ENCODE measurements at places on chromosomes 7 and 10.

- no peak for DNase-seq
These were observed 3.5 kb downstream of the DGKB start for GRCh38 chr7:14899030-14899429.

- DNase-seq, result no peak
These were observed 16.5 kb downstream of the GBF1 start for GRCh38 chr10:102261842-102262241.

GRCh38 chr10:58264780-58265179 is 2.9 kb downstream of the IPMK start:
- no peak for DNase-seq

- DNase-seq, result no peak
These were observed 265.5 kb upstream of the POT1 start for GRCh38 chr7:125195156-125195555.

GRCh38 chr10:35668865-35669650 is 27.0 kb upstream of the FZD8 start:
- DNase-seq, result no peak

- DNase-seq, result no peak
These were observed 6.3 kb upstream of the RHOBTB1 start for GRCh38 chr10:60950300-60950699.

- no peak for DNase-seq
These were observed 171.5 kb upstream of the SP4 start for GRCh38 chr7:21256310-21256877.

DNA sequence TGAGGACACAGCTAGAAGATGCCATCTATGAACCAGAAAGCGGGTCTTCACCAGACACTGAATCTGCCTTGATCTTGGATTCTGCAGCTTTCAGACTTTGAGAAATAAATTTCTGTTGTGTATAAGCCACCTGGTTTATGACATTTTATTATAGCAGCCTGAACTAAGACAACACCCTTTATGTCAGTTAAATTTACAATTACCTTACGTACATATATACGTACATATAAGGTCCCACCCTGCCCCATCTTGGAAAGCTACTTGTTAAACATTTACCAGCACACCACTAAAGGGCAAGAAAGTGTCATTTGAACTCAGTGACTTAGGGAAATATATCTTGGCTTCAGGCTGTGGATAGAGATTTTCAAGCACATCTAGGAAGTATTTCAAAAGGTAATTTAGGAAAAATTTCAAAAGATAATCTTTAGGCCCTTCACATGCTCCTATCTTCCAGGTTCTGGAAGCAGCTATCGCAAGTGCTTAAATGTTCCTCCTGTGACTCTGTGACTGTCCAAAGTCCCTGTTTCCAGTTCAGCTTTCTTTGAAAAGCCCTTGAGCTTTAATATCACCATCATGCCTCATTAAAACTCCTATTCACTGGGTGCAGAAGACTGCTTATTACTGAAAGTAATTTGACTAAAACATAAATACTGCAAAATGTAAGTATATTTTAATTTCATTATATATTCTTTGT is 9.6 kb upstream of the SRI start:
- DNase-seq, result no peak

- DNase-seq, result no peak
These were observed 26.1 kb downstream of the SYPL1 start for GRCh38 chr7:106086062-106086461.

DNA sequence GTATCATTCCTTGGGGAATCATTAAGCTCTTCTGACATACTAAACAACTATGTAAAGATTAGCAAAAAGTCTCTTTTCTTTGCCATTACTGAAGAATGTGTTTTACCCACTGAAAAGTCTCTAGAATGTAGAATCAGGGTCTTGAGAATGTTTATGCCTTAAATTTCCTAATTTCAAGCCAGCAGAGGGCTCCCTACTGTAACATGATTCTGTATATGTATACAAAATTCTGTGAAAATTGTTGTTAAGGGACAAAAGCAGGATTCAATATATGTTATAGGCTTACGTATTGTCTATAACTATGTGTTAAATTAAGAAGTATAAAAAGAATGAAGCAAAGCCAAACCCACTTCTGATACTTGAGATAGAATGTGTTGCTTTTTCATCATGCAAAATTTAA is 296.9 kb upstream of the DGKB start:
- DNase-seq, result no peak

DNA sequence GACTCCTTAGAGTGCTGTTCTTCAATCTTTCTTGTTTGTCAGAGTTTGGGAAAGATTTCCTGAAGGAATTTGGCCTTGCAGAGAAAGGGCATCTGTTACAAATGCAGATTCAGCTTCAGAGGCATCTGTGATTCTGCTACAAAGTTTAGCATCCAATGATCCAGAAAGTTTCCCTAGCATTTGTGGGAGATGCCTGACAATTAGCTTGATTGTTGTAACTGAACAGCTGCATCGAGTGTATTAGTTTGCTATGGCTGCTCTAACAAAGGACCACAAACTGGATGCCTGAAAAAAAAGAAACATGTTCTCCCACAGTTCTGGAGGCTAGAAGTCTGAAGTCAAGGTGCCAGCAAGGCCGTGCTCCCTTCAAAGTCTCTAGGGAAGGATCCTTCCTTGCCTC is 365.1 kb downstream of the GRID1 start:
- no peak for DNase-seq

GRCh38 chr7:2399848-2400587 is 3.4 kb upstream of the CHST12 start:
- no peak for DNase-seq

- DNase-seq, result no peak
These were observed 31.0 kb downstream of the CYP3A5 start for GRCh38 chr7:99648843-99649242.

- no peak for DNase-seq
These were observed 104.7 kb upstream of the LRGUK start for GRCh38 chr7:134022286-134022911.

GRCh38 chr10:1685699-1686490 is 51.4 kb downstream of the ADARB2 start:
- DNase-seq, result no peak

- no peak for DNase-seq
These were observed 23.9 kb downstream of the SCD start for GRCh38 chr10:100370714-100371481.

DNA sequence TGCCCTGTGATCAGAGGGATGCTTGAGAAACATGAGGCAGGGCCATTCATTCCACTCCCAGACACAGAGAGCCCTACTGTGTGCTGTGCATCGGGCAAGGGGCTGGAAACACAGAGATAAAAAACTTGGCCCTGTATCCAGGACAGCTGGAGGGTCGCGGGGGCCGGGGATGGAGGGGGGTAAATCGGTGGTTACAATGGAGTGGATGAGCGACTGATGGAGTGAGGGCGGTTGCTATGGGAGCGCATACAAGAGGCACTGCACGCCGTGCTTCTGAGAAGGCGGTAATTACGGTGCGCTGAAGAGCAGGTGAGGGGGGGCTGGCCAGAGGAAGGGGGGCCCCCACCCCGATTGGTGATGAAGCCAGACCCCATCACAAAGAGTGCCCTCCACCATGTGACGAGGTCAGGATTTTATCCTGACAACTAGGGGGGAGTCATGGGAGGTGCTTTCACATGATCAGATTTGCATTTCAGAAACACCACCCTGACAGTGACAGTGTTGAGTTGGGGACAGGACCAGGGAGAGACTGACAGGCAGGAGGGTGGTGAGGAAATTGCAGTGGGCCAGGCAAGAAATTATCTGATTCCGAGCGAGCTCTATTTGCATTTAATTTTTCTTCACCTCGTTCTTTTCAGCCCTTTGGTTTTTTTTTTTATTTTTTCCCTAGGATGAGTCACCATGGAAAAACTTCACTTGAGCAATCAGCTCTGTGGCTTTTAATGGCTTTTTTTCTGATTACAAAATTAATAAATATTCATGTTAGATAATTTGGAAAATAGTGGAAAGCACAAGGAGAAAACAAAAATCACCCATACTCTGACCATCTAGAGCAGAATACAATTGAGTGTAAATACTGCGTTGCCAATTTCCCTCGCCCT is 7.8 kb downstream of the CPA5 start:
- DNase-seq, result no peak

DNA sequence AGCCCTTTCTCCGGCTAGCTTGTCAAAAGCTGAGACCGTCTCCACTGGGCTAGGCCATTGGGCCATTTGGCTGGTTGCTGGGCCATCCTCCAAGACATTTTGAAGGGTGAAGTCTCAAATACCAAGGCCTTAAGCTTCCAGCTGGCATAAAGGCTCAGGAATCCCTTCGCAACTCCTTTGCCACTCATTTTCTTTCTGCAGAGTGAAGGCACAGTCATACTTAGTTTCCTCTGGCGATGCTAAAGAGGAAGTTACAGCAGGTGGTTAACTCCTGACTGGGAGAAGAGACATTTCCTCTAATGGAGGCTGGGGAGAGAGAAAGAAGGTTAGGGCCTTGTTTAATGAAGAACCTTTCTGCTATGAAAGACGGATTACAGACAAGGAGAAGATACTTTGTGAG is 4.8 kb upstream of the REPIN1 start:
- DNase-seq, result no peak

DNA sequence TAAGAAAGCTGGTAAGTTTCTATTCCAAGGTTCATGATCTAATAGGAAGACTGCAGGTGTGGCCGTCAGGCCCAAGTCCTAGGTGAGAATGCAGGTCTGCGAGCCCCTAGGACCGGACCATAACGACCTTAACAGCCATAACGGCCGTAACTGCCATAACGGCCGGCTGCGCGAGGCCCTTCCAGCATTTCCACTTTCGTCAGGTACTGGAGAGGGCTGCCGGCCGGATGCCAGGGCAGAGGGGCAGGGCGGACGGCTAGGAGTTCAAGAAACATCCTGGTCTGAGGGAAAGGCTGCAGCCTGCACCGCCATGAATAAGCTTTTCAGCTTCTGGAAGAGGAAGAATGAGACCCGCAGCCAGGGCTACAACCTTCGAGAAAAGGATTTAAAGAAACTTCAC is at the start of gene ANKRD7:
TSS of gene ANKRD7 (plus strand) at position 184 of the 400 bp plus-strand sequence. CDS start at position 311, 127 bp downstream.
- no peak for DNase-seq

- DNase-seq, result no peak
These were observed 5.6 kb downstream of the CYP3A43 start for GRCh38 chr7:99833289-99833877.

DNA sequence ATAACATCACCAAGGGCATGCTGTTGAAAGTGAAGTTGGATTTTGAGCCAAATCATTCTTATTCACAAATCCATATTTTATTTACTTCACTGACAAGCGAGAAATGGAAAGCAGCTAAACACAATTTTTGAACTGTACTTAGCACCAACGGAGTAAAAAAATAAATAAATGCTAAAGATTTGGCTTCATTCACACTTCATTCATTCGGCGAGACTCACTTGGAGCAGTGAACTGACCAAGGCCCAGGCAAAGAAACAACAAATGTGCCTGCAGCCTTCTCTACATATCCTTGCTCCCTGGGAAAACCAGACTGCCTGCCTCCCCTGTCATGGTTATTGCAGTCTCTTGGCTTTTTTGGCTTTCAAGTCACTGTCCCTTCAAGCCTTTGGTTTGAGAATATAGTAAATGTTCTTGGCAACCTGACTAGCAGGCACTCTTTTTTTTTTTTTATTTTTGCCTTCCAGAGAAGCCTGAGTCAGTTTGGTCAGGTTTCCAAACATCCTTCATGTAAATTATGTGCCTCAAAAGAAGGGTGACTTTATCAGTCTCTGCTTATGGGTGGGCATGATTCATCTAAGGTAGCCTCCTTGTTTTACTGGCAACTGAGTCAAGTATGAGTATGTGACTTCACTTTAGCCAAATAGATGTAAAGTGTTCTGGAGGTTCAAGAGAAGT is 177.6 kb upstream of the MEOX2 start:
- no peak for DNase-seq

DNA sequence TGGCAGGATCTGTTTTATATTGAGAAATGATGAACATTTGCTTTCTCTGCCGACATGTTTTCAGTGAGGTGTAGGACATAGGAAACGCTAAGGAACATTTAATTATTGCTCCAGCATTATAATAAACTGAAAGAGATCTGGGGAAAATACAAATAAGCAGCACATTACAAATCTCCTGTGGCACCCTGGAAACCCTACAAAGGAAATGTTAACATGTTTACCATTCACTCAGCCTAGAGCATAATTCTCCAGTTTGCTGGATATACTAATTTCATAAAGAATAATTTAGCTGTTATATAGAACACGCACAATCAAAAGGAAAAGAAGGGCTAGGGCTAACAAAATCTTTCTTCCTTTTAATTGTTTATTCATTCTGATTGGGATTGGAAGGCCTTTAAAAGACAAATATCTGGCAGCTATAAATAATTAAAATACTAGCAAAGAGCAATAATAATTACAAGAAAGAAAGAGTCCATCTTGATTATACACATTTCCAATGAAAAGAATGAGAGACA is 299.4 kb downstream of the CRPPA start:
- DNase-seq, result no peak

GRCh38 chr10:22429981-22430421 is 84.7 kb downstream of the SPAG6 start:
- DNase-seq, result no peak

- no peak for DNase-seq
These were observed 111.6 kb downstream of the ARHGAP22 start for GRCh38 chr10:48493083-48493871.

GRCh38 chr7:55069271-55069792 is 50.5 kb downstream of the EGFR start:
- DNase-seq, result no peak

DNA sequence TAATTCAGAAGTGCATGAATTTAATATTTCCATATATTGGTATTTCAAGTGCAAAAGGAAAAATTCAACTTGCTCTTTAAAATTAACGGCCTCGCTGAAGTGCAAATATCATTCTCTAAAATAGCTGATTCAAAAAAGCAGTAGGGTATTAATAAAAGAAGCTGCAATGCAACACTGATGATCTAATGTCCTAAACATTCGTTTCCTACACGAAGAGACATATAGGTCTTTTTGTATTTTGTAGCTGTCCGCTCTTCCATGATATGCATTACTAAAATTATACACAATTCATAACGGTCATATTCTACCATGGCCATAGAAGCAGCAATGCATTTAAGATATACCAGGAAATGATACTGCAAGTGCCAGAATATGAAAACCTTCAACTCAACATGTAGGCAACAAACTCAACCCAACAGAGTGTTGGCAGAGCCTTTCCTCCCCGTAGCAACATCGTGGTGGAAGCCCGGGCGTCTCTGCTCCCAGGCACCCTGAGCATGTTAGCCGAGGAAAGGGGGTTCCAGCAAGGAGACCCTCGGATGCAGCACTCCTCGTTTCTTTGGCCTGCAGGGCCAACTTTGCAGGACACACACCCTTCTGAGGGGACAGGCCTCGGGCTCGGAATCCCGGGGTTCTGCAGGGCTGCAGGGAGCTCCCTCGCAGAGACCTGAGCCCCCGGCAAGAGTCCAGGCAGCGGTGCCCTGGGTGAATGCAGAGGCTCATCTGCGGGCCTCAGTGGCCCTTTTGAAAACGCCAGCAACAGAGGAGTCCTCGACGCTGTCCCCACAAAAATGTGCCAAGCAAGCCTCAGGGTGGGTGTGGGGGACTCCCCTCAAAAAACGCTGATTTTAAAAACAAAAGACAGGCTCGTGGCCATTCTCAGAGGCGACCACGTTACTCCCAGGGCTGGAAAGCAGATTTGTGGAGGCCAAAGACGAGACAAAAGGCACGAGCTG is 1.6 kb downstream of the FAM171A1 start:
- no peak for DNase-seq

DNA sequence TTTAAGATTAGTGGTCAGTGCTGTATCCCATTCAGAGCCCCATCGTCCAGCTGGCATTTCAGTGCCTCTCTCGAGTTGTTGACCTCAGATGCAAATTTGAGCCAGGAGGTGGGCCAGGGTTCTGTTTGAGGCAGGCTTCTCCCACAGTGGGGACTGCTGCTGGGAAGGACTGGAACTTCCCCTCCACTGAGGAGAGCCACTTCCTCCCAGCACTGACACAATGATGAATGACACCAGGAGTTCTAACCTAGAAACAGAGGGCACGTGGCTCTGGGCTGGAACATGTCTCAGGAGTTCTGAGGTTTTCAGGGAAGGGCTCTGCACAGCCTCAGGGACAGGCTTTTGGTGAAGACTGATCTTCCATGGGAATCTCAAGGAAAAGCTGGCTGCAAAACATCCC is 18.3 kb upstream of the BTBD16 start:
- DNase-seq, result no peak
